Caudate nucleus (tissue), 63 donors: ENCODE measurements at places on chromosomes 6 and 20.

GRCh38 chr6:14897831-14898230, 348.0 kb upstream of the JARID2 start:
- no peak for DNase-seq

DNA sequence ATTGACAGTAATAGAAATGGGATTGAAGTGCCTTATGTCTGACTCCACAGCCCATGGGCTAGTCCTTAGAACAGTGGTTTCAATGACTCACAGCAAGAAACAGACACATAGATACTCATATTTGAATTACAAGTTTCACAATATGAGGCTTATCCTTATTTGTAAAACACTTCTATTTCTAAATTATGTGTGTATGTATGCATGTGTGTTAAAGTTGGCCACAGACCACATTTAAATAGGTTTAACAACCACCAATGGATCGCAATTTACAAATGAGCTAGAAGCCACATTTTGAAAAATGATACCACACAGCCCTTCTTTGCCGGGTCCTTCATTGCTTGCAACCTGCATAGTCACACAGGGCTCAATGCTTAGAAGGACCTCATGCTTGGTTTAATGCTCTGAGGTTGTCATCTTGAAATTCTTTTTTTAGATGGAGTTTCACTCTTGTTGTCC, 157.8 kb upstream of the PREP start:
- no peak for DNase-seq

GRCh38 chr6:125789576-125790357, 993 bp upstream of the NCOA7 start:
- DNase-seq = peak; percentile 29

DNA sequence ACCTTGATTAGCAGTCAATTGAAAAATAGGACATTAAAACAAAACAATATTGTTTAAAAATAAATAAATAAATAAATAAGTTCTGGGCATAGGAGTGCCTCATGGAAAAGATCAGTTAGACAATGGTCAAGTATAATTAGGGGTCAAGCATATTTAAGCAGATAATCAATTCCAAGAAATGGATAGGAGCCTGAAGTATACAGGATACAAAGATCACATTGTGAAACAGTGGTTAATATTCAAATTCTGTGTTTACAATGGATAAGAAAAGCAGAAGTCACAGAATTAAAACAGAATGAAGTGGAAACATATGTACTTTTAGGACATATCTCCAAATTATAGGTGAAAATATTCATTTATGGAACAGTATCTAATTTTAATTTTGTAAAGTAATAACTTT, 1028.6 kb upstream of the CITED2 start:
- DNase-seq = no peak
